ENCODE measurements at places on chromosomes 2 and 18. TPM values are rescaled to one million over a fixed set of nuclear protein-coding genes. Genes with fewer than 3 reads are reported as not detected.

- no peak for DNase-seq
These were observed 26.2 kb downstream of the GLI2 start for GRCh38 chr2:120761911-120762310.

DNA sequence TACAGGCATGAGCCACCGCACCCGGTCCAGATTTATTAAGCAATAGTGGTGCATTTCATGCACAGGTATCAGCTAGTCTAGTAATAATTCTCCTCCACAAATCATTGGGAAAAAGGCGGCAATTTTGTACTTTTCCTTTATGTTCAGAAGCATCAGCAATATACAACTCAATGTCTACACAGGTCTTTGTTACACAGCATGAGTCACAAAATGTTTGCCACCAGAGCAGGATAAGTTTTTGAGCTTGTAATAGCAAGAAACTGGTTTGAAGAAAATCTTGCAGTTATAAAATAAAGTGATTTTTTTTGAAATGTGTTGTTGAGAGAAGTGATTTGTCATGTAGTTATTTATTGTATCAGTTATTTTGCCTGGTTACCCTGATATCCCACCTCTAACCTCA is 4.8 kb upstream of the ITPRIPL1 start:
- DNase-seq: no peak

DNA sequence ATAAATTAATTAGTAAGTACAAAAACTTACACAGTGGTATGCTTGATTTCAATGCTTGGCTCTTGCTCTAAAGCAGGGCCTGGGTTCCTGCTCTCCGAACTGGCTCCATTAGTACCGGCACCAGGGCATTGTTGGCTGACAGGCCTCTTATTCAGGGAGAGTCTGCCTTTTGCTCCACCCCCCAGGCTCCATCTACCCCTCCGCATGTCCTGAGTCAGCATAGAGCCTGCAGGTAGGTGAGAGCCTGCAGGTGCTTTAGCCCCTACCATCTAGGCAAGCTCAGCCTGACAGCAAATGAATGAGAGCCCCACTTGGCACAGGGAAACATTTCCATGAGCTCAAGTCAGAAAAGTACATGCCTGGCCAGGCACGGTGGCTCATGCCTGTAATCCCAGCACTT is 35.1 kb upstream of the EFHD1 start:
- DNase-seq: no peak

DNA sequence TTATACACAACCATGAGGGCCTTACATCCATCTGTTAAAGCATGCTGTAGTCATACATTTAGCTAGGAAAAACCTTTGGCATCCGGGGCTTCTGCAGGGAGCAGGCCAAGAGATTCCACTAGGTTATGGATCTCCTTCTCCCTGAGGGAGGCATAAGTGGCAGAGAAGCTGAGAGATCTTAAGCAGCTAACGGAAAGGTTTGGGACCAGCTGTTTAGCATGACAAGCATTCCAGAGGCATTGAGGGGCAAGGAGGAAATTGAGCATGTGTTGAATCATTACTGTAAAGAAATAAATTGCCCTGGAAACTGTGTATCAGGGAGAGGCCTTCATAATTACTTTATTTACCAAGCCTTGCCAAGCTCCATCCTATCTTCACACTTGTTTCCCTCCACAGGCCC is 643.1 kb downstream of the CNTNAP5 start:
- DNase-seq: no peak

DNA sequence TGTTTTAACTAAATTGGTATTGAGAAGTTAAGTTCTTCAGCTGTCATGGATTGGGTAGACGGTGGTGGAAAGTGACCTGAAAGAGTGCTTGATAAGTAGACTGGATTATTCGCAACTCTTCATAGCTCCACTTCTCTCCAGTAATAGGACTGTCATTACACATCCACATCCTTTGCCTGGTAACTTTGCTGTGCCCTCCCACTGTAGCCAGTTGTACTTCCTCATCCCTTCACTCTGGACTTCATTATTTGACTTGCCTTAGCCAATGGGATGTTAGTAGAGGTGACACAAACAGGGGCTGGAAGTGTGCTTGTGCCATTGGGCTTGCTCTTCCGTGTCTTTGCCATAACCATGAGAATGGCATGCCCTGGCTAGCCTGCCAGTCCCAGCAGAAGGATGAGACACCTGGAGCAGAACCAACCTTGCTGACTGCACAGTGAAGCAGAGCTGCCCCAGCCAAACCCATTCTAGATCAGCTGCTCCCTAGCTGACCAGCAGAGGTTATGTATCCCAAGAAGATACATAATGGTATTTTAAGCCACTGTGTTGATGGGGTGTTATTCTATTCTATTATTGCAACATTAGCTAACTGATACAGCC is 16.9 kb downstream of the QPCT start:
- DNase-seq: no peak

GRCh38 chr2:151943461-151943860 is 115.2 kb upstream of the ARL5A start:
- DNase-seq: no peak

DNA sequence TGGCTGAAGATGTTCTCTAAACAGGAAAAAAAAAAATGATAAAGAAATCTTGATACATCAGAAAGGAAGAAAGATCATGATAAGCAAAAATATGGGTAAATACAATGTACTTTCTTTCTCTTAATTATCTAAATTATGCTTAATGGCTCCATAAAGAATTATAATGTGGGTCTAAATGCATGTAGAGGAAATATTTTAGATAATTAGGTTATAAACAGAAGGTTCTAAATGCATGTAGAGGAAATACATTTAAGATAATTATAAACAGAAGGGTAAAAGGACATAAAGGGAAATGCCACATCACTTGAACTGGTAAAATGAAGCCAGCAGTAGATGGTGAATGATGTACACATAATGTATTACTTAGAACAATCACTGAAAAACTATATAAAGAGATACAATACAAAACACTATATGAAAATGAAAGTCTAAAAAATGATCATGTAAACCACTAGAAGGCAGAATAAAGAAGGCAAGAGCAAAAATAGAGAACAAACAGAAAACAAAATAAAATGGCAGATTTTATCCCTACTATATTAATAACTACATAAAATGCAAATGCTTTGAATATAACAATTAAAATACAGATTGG is 308.4 kb upstream of the CDH2 start:
- DNase-seq: no peak

GRCh38 chr2:74444498-74445318 is 3.0 kb upstream of the RTKN start:
- DNase-seq: no peak

DNA sequence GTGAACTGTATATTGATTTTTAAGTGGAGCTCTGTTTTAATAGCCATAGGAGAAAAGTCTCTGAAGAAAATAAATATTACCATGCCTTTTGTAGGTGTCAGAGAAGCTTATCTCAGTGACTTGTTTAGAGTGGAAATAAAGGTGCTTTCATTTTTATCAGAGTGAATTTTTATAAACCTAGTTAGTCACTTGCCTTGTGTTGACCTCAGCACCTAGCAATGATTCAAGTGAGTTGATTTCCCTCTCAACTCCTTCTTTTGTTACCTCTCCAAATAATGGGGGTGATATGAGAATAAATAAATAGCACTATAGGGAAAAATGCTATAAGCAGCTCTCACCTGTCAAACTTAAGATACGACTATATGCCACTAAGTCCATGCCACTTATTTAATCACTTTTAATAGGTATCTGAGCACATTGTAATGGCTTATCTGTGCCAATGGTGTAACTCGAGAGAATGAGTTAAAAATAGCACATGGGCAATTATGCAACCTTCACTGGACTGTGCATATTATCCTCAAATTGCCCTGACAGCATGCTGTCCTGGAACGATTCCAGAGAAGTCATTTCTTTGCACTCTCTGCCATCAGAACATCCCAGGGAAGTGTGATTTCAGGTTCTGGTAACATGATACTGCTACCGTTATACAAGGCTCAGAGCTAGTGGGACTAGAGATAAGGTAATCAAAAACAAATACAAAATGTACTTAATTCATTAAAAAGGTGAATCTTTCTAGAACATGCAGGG is 290.8 kb downstream of the CCDC85A start:
- no peak for DNase-seq

SERPINB2 gene
- total RNA-seq: not detected

RIT2 gene
- total RNA-seq: not detected

CLEC4F gene
- 0.42 TPM for total RNA-seq

COL3A1 gene
- total RNA-seq: 480 TPM

ASNSD1 gene
- total RNA-seq: 51.9 TPM

ASPRV1 gene
- total RNA-seq: 1.2 TPM
